ENCODE measurements at places on chromosomes 2 and 18. TPM values are rescaled to one million over a fixed set of nuclear protein-coding genes. Genes with fewer than 3 reads are reported as not detected.

Gene PLEKHB2
- total RNA-seq, result 80.6 TPM

Gene RAB31
- total RNA-seq, result 22.0 TPM

Gene VIL1
- 0.20 TPM for total RNA-seq

Gene DUSP19
- total RNA-seq, result 0.45 TPM

Gene LBX2
- total RNA-seq, result 3.0 TPM

Gene MAPK4
- total RNA-seq, result 0.20 TPM
